Stimulated activated CD4-positive, alpha-beta T cell treated with anti-CD3 and anti-CD28 coated beads, Interleukin-12 subunit alpha, Interleukin-12 subunit beta, amount 100 ng/mL, for 48 hours (primary cell): ENCODE measurements at places on chromosomes 6 and 20.

DNA sequence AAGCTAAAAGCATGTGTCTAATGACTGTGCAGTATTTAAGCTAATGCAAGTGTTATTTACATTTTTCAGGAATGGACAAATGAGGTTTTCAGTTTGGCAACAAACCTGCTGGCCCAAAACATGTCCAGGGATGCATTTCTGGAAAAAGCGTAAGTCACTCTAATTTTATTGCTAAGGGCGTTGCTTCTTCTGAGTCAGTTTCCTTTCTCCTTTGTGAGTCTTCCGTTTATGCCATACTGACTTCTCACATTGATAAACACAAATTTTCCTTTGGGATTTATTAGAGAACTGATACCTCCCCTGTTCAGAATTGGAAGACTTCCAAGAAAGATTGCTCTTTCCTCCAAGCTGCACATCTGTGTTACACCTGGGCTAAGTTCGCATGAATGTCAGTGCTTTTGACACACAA lies 422.9 kb upstream of the PLCB4 start:
- no peak for DNase-seq

DNA sequence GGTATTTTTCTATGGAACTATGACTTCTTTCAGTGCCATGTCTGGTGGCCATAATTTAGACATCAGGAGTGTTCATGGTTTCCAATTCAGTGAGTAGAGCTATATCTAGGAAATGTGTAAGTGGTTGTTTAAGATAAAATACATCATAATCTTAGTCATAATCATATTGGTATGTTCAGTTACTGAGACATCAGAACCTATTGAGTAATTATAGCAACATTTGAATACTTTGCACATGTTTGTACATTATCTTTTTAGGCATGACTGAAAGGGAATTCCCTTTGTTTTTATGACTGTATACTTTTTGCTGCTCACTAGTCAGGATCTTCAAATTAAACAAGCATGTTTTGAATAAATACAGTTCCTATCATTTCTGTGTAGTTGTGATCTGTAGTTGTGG lies 64.0 kb downstream of the STXBP5 start:
- DNase-seq: no peak

DNA sequence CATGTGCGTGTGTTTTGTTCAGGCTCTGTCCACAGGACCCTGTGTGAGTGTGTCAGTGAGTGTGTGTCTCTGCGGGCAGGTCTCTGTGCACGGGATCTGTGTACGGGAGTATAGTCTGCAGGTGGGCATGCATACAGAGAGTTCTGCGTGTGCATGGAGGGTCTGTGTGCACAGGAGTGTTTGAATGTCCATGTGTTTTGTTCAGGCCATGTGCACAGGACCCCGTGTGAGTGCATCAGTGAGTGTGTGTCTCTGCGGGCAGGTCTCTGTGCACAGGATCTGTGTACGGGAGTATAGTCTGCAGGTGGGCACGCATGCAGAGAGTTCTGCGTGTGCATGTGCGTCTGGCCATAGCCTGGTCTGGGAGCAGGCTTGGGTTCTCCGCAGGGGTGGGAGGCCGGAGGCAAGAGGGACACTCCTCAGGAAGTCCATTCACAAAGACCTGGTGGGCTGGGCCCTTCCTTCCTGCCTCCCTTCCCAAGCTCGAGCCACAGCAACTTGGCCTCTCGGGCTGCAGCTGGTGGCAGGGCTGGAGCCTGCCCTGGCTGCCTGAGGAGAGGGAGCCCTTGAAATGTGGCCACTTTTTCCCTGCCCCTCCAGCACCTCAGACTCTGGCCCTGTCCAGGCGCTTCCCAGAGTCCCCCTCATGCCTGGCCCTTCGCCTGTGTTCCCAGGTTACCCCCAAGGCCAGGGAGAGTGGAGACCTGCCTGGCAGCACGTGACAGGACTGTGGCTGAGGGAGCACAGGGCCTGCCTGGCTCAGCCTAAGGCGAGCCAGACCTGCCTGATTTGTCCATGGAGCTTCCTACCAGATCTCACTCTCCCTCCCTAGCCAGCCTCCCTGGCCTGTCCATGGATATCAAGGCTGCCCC lies 6.8 kb downstream of the HSPA12B start:
- no peak for DNase-seq

DNA sequence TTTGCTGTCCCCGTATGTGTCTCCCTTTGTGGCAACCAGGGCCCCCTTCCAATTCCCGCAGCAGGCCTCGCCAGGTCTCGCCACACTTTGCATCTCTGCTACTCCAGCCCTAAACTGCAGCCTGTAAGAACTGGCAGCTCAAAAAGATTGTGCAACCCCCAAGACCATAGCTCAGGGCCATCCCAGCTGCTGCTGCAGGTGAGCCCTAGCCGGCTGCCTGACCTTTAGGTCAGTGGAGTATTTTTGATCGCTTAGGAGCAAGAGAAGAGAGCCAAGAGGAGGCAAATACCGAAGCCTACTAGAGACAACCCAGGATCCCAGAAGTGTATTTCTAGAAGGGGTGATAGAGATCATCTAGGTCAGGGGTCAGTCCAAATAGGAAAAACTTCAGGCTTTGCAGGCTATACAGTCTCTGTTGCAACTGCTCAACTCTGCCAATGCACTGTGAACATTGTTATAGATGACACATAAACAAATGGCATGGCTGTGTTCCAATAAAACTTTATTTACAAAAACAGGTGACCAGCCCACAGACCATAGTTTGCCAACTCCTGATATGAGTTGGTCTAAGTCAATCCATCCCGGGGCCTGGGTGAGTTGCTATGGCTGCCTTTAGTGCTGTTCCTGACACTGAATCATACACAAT lies 138.4 kb downstream of the EYA2 start:
- DNase-seq: no peak

DNA sequence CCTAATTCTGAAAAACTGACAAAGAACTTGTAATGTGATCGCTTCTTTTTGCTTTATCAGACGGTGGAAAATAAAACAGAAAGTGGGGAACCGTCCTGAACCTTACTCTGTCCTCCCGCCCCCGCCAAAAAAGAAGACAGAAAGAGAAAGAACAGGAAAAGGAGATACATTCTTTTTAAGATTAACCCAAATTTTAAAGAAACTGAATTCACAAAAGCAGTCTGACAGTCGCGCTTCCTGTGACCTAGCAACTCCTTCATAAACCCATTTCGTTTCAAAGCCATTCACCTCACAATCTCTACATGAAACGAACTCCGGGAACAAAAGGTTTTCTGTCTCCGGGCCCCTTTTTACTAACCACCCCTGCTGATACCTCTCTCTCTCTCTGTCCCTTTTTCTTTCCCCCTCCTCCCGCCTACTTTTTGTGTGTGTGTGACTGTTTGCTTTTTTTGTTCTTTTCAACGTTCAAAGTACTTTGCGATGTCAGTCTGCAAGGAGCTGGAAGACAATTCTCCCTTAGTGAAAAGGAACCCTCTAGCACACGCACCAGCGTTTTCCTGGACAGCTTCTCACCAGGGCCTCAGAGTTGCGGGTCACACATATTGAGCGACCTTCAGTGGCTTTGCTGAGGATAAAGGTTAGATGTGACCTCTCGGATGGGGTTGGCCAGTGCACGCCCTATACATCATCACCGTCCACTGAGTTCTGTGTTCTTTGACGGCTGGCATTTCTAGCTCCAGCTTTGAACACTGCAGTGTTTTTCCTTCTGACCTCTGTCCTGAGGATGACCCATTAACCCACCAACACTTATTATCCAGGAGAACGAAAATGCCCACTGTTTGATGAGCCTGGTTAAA lies 530 bp upstream of the NEDD9 start:
- DNase-seq: no peak

GRCh38 chr6:145829950-145830349 lies 15.4 kb upstream of the FBXO30 start:
- DNase-seq: no peak

GRCh38 chr20:2131366-2131765 lies 29.7 kb downstream of the STK35 start:
- DNase-seq: no peak

DNA sequence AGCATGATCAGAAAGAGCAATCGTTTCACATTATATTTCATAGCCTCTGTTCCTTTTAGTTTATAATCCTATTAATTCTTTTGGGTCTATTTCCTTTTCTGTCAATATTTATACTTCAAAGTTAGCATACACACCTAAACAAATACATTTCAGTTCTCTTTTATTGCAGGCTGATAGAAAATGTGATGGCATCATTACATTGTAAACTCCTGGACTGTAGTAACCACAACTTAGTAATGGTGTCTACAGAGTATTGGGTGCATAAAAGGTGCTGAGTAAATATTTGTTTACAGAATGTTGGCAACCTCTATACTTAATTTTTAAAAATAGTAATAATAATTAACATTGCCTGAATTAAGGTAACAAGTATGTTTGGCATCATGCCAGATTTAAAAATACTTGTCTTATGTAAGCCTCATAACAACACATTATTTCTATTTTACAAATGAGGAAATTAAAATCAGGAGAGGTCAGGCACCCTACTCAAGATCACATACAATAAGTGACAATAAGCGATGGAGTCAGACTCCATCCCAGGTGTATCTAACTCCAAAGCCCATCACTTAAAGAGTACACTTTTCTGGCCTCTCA lies 195.0 kb downstream of the UBE3D start:
- DNase-seq: no peak

DNA sequence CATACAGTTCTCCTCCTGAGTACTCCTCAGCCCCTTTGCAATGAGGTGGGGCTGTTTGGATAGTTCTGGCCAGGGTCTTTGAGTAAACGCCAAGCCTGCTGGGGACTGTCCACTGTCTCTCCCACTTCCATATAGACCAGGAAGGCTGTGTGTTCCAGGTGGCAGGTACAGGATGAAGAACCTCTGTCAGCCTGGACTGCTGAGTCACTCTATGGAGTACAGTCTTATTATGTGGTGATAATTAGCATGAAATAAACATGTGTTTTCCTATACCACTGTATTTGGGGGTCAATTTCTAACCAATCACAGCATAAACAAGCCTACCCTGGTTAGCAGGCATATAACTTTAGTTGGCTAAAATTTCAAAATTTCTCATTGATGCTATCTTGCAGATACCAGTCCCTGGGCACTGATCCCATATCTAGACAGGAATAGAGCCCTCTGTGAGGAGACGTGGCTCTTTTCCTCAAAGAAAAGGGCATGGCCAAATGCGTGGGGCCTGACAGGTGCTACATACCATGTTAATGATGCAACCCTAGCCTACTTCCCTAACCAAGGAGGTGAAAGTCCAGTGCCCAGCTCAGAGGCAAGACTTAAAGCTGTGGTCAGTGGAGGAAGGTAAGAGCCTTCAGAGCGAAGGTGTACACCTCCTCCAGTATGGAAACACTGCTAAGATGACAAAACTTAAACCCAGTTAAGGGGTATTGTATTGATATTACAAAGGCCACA lies 4.5 kb upstream of the ALDH8A1 start:
- DNase-seq: no peak
